ENCODE measurements at places on chromosomes 1 and 21.

DNA sequence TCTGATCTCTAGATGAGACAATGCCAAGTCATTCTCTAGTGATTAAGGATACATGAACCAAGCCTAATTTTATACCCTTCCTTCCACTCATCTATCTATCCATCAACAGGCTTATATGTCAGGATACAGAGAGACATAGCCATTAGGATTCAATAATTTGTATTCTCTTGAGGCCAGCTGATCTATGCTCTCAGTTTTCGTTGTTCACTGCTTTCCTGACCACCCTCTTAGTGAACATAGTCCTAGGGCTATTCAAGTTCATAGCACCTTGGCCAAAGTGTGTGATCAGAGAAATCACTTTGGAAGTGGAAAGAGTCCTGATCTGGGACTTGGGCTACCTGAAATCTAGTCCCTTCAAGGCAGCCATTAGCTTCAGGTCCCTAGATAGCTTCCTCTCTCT is 4.2 kb upstream of the KPRP start:
- DNase-seq: no peak

GRCh38 chr1:101307985-101308689 is 71.3 kb downstream of the S1PR1 start:
- DNase-seq: no peak

DNA sequence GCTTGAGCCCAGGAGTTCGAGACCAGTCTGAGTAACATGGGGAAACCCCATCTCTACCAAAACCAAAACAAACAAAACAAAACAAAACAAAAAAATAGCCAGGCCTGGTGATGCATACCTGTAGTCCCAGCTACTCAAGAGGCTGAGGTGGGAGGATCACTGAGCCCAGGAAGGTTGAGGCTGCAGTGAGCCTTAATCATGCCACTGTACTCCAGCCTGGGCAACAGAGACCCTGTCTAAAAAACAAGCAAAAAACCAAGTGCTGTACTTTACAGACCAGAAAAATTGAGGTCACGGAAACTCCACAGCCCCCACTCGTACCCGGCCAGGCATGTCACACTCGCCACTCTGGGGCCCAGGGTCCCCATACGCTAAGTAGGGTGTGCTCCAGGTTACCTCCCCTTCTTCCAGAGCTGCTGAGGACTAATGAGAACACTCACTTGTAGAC is 22.9 kb downstream of the ATP2B4 start:
- no peak for DNase-seq

DNA sequence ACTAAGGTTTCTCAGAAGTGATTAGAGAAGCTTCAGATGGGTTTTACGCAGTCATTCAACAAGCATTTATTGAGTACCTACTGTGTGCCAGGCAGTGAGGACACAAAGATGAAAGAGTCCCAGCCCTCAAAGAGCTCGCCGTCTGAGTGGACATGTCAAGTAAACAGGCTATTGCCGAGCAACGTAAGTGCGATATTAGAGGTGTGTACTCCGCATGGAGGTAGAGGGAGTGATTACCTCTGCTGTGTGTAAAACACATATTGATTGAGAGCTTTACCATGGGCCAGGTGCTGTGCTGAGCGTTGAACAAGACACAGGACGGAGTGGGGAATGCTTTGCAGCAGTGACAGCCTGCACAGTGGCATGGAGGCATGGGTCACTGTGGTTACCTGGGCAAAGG is 49.5 kb upstream of the GPR37L1 start:
- no peak for DNase-seq

GRCh38 chr1:47201179-47201578 is 11.3 kb upstream of the PDZK1IP1 start:
- no peak for DNase-seq

DNA sequence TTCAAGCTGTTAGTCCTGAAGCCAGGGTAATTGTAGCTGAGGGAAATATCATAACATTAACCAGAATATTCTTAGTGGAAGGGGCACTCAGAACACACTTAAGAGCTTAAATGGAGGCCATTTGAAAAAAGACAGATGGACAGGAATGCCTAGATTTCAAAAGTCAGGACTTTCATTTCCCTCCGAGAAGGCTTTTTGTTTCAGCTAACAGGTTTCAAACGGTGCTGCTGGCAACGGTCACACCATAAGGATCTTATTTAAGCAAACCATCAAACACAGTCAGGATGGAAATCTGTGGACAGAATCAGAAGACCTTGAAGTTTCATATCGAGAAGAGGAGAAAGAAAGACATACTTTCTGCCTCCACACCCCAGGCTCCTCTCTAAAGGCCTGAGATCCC is 70.1 kb downstream of the SLC66A1 start:
- no peak for DNase-seq

DNA sequence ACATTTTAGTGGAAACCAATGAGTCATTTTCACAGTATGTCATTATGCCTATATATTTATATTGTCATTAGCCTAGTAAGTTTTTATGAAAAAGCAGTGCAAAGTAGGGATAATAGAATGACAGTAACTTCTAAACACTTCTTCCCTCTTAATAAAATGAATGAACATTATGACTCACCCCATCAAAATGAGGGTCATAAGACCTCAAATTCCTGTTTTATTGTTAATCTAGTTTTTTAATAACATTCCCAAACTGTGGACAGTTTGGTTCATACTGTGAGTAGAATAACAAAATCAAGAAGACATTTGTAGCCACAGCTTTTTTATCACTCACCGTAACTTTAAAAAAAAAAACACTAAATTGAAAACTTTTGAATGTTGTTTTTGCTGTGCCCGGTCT is 160.5 kb downstream of the LRRC40 start:
- DNase-seq: no peak

- no peak for DNase-seq
Measured at GRCh38 chr1:31063631-31064030, 1.9 kb downstream of the PUM1 start.

- DNase-seq: no peak
Measured at GRCh38 chr1:193747579-193747978, 561.2 kb upstream of the B3GALT2 start.

DNA sequence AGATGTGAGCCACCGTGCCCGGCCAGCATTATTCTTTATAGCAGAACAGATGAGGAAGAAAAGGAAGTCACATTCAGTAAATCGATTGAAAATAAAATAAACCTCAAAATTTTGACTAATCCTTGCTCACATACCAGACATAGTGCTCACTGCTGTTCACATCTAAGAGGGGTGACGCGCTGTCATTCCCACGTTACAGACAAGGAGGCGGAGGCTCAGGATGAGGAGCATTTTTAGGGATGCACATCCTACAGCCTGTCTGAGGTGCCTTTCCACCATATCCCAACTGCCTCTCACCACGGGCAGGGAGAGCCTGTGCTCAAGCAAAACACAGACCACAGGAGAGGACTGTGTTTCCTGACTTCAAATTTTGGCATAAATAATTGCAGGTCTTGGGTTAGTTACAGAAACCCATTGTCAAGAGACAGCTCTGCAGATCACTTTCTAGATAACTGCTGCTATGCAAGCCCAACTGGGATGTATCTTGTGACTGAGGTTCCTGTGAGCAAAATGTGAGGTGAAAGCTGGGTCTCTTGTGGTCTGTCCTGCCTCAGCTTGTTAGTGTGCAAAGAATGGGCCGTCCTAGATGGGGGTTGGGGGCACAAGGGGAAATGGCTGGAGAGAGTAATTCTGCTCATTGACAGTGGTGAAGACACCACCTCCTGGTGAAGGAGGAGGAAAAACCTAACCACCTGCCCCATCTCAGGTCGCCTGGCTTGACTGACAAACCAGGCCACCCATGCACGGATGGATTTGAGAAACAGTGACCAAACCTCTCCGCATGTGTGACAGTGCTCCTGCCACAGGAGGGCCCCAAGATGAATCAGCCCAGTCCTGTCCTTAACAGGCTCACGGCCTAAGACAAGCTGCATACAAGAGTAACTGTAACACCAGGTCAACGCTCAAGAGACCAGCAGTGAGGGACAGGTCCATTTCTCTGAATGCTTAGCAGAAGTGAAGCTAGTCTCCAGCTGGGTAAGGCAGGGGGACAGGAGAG is 8.2 kb downstream of the TNN start:
- DNase-seq: no peak

DNA sequence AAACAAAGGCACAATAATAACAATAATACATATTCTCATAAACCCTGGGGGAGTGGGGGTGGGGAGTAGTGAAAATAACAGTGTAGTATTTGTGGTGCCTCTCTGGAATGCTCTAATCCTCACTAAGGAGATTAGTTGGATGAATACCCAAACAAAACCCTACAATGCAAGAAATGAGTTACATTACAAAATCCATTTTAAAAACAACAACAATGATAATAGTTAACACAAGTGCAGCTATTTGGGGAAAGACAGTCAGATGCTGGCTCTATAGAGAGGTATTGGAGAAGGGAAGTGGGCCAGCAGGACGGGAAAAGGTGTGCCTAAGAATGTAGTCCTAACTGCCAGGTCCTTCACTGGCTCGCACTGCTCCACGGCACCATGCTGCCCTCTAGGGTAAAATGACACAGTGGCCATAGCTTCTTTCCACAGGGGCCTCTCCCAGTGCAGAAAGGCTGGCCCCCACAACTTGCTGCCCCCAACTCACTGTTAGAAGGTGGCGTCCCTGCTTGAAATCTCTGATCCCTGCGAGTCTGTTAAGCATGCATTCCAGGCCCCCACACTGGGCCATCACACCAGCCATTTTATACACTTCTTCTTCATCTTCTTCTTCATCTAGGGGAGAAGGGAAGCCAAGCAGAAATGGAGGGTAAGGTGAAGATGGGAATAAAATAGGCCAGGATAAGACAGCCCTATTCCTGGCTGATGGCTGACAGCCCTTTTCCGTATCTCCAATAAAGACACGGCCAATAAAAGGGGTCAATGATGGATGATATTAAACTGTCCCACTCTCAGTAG is 113.8 kb downstream of the UBR4 start:
- DNase-seq: peak; percentile 39

DNA sequence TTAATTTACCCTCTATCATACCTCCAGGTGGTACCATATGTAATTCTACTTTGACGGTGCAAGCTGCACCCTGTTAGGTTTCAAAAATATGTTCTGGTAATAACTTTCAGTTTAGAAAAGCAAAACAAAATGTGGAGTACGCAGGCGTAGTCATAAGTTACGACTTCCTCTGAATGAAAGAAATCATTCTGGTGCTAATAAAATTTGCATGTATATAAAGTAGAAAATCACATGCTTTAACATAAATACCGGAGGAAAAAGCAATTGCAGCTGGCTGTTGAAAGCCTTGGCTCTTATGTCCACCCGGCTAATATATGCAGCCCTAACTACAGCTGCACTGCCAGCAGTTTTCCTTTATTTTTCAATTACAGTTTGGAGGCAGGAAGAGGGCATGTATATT is 65.2 kb upstream of the TMPRSS15 start:
- DNase-seq: no peak

- DNase-seq: no peak
Measured at GRCh38 chr21:42829954-42830353, 49.4 kb downstream of the WDR4 start.

DNA sequence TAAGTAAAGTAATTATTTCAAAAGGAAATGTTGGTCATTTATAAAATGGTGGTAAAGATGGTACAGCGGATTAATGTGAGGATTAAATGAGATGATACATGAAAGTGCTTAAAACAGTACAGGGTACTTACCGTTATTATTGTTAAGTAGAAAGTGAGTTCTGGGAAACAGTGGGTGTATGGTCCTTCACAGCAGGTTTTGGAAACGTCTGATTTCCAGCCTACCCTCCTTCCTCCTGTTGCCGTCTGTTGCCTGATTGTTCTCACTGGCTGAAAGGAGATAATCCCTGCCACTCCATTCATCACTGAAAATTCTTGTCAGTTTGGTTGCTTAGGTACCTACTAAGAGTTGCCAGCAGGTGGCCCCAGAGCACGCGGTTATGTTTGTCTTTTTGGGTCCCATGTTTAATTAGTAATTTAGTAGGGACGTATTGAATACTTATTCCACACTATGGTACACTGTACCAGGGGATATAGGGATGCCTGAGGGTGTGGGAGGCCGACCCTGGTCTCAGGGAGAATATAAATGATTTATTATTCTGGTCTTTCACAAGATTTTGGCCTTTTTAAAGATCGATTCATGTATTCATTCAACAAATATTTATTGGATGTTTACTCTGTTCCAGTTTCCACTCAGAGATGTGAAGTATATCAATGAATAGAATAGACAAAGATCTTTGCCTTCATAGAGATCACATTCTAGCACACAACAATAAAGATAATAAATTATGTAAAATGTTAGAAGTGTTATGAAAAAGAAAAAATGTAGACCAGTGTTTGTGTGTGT is 30.8 kb upstream of the RPTN start:
- peak; percentile 54 for DNase-seq

- peak; percentile 87 for DNase-seq
Measured at GRCh38 chr1:157369808-157370521, 182.3 kb downstream of the FCRL5 start.

- DNase-seq: no peak
Measured at GRCh38 chr1:119853155-119853554, 41.9 kb upstream of the REG4 start.

- DNase-seq: peak; percentile 7
Measured at GRCh38 chr1:231359113-231359512, 21.0 kb downstream of the SPRTN start.

DNA sequence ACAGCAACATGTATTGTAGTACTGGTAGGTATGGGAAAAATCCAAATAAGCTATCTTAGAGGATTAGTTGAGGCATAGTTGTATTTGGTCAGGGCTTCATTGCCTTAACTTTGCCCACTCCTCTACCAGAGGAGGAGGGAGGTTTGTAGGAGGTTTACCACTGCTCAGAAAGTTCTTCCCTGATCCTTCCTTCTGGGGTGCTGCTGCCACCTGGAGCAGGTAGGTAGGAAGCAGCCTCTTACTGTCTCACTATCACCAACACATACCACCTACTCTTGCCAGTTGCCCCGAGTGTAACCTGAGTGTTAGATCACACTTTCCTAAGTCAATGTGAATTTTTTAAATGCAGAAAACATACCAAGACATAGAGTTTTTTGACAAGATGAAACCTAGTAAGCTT is 24.1 kb upstream of the ZSWIM5 start:
- DNase-seq: no peak

DNA sequence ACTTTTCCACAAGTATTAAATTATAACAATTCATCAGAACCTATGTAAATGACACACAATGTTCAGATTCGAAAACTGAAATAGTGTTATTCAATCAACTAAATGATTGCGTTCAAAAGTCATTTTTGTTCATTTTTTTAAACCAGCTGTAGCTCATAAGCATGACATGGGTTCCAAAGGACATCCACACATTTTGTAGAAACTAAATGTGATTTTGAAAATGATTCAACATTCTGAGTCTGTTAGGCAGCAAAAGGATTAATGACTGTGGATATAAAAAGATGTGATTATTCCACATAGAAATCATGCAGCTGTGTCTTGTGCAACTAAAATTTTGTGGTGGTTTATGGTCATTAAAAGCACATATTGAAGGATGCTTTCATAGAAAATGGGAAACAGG is 204.5 kb downstream of the BRINP3 start:
- no peak for DNase-seq
